ENCODE measurements at places on chromosomes 4 and X. TPM values are rescaled to one million over a fixed set of nuclear protein-coding genes. Genes with fewer than 3 reads are reported as not detected.

- no peaks in the 10 kb centered on the region for H3K27me3 ChIP-seq
- no peaks in the 10 kb centered on the region for H3K4me1 ChIP-seq
- H3K36me3 ChIP-seq, result no peaks in the 10 kb centered on the region
- DNase-seq, result no peak
- no peak overlapping the region for H3K27ac ChIP-seq
Measured at GRCh38 chr4:173146456-173146855, 22.2 kb upstream of the GALNT7 start.

GRCh38 chrX:8084006-8084405 lies 87.1 kb downstream of the VCX2 start:
- no peak for DNase-seq
- no peaks in the 10 kb centered on the region for H3K4me1 ChIP-seq
- no peak overlapping the region for H3K4me3 ChIP-seq
- H3K27ac ChIP-seq, result no peak overlapping the region
- no peaks in the 10 kb centered on the region for H3K27me3 ChIP-seq

DNA sequence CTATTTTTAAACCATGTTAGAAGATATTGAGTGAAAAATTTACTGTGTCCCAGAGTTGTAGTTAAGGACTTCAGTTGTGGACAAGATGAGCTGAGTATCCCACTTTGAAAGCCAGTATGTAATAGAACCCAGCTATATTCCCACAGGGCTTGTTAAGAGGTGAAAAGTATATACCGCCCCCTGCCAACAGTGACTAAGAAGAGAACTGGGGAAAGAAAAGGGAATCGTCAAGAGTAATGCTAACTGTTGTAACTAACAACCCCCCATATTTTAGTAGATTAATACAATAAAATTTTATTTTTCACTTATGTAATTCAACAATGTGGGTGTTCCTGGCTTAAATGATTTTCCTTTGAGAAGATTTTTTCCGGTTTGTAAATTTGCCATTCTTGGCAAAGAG lies 250.4 kb upstream of the GIMD1 start:
- H3K36me3 ChIP-seq, result no peaks in the 10 kb centered on the region
- no peak for DNase-seq
- H3K4me3 ChIP-seq, result no peak overlapping the region
- no peak overlapping the region for H3K27ac ChIP-seq
- H3K27me3 ChIP-seq, result no peaks in the 10 kb centered on the region

GRCh38 chrX:136694431-136695087 lies 46.6 kb downstream of the CD40LG start:
- H3K27me3 ChIP-seq, result no peaks in the 10 kb centered on the region
- H3K4me1 ChIP-seq, result peaks cover 54% of the 10 kb centered on the region
- no peaks in the 10 kb centered on the region for H3K36me3 ChIP-seq

GRCh38 chrX:17968367-17968766 lies 107.3 kb upstream of the RAI2 start:
- no peaks in the 10 kb centered on the region for H3K4me1 ChIP-seq
- H3K27me3 ChIP-seq, result no peaks in the 10 kb centered on the region
- no peaks in the 10 kb centered on the region for H3K36me3 ChIP-seq
- no peak overlapping the region for H3K27ac ChIP-seq

- H3K36me3 ChIP-seq, result no peaks in the 10 kb centered on the region
- H3K27me3 ChIP-seq, result no peaks in the 10 kb centered on the region
- no peak overlapping the region for H3K4me3 ChIP-seq
Measured at GRCh38 chr4:14392378-14392777, 609.9 kb upstream of the CPEB2 start.

- H3K27ac ChIP-seq, result no peak overlapping the region
- no peaks in the 10 kb centered on the region for H3K36me3 ChIP-seq
- no peaks in the 10 kb centered on the region for H3K4me1 ChIP-seq
- H3K4me3 ChIP-seq, result no peak overlapping the region
- no peaks in the 10 kb centered on the region for H3K27me3 ChIP-seq
Measured at GRCh38 chrX:38357747-38358673, 5.6 kb downstream of the OTC start.

DNA sequence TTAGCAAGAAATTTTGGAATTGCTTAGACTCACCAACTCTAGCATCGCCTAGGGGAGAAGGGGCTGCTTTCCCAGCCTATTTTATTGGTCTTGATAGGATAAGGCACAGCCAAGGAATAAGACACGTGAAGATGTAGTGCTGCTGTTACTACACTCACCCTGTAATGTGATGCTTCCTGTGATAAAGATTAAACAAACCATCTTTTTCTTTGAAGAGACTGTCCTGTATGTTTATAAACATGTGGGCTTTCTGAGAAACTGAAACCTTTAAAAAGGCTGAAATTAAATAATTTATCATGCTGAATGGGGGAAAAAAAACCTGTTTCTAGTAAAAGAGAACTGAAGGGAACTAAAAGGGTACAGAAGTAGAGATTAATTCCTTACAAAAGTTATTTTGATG lies 13.2 kb downstream of the TAPT1 start:
- no peak for DNase-seq
- no peaks in the 10 kb centered on the region for H3K27me3 ChIP-seq
- H3K4me3 ChIP-seq, result no peak overlapping the region
- no peak overlapping the region for H3K27ac ChIP-seq
- peaks cover 15% of the 10 kb centered on the region for H3K4me1 ChIP-seq

DNA sequence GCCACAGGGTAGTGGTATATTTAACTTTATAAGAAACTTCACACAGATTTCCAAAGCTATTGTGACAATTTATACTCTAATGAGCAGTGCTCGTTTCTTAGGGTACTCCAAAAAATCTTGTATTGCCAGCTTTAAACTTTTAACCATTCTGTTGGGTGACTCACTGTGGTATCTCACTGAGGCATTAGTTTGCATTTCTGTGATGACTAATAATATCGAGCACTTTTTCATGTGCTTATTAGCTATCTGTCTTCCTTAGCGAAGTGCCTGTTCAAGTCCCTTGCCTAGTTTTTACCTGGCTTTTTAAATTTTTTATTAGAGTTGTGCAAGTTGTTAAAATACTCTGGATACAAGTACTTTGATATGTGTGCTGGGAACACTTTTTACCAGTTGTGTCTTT lies 5.5 kb downstream of the PNMA3 start:
- no peaks in the 10 kb centered on the region for H3K4me1 ChIP-seq
- H3K27ac ChIP-seq, result no peak overlapping the region
- no peaks in the 10 kb centered on the region for H3K27me3 ChIP-seq

- H3K27me3 ChIP-seq, result no peaks in the 10 kb centered on the region
- no peak overlapping the region for H3K4me3 ChIP-seq
- no peaks in the 10 kb centered on the region for H3K4me1 ChIP-seq
- H3K36me3 ChIP-seq, result no peaks in the 10 kb centered on the region
Measured at GRCh38 chrX:55028040-55028439, 2.7 kb downstream of the ALAS2 start.

GRCh38 chrX:103362474-103362873 lies 6.2 kb downstream of the TCEAL9 start:
- H3K4me3 ChIP-seq, result no peak overlapping the region
- H3K36me3 ChIP-seq, result no peaks in the 10 kb centered on the region
- no peak overlapping the region for H3K27ac ChIP-seq

DNA sequence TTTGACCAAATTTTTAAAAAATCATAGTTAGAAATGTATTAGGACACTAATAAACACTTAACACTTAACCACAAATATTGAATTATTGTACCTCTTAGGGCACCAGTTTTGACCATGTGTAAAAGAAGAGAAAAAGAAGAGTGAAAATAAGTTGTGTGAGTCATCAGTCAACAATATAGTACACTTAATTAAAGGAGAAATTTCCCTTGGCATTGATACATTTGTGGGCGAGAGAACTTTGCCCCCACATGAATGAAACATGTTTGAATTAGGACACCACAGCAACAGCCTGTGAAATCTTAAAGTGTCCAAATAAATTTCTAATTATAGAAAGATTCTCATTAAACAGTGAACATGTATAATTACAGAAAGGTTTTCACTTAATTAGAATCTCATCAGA lies 1292.8 kb upstream of the TENM3 start:
- no peaks in the 10 kb centered on the region for H3K36me3 ChIP-seq
- H3K4me3 ChIP-seq, result no peak overlapping the region
- H3K4me1 ChIP-seq, result no peaks in the 10 kb centered on the region
- no peak for DNase-seq
- no peak overlapping the region for H3K27ac ChIP-seq
- no peaks in the 10 kb centered on the region for H3K27me3 ChIP-seq

DNA sequence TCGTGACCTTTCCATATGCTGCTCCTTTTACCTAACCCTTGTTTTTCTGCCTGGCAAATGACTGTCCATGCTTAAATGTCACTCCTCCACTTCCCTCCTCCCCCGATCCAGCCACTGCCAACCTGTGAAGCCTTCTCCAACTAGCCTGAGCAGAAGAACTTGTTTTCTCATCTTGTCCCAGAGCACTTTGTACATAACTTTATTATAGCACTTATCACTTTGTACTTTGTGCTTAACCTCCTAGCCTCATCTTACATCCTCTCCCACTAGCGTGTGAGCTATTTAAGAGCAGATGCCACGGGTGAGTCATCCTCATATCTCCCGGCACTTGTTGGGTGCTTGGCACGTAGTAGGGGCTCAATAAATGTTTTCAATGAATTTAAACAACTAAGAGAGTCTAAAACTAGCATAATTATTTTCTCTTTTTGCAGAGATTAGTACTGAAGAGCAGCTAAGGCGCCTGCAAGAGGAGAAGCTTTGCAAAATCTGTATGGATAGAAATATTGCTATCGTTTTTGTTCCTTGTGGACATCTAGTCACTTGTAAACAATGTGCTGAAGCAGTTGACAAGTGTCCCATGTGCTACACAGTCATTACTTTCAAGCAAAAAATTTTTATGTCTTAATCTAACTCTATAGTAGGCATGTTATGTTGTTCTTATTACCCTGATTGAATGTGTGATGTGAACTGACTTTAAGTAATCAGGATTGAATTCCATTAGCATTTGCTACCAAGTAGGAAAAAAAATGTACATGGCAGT lies 46.9 kb downstream of the XIAP start:
- H3K36me3 ChIP-seq, result no peaks in the 10 kb centered on the region
- no peak for DNase-seq
- no peak overlapping the region for H3K27ac ChIP-seq

- H3K4me1 ChIP-seq, result peaks cover 19% of the 10 kb centered on the region
- H3K27ac ChIP-seq, result peak overlapping the region; percentile 74
- DNase-seq, result no peak
- no peaks in the 10 kb centered on the region for H3K36me3 ChIP-seq
- peak overlapping the region; percentile 65 for H3K4me3 ChIP-seq
- no peaks in the 10 kb centered on the region for H3K27me3 ChIP-seq
Measured at GRCh38 chrX:72180539-72180938, 1.0 kb upstream of the PIN4 start.

GRCh38 chr4:58435871-58436270 lies 1325.7 kb upstream of the IGFBP7 start:
- no peaks in the 10 kb centered on the region for H3K36me3 ChIP-seq
- H3K27me3 ChIP-seq, result no peaks in the 10 kb centered on the region
- no peaks in the 10 kb centered on the region for H3K4me1 ChIP-seq
- no peak for DNase-seq
- H3K4me3 ChIP-seq, result no peak overlapping the region
- no peak overlapping the region for H3K27ac ChIP-seq

GRCh38 chr4:152399246-152399645 lies 136.6 kb downstream of the FBXW7 start:
- peaks cover 6% of the 10 kb centered on the region for H3K36me3 ChIP-seq
- H3K27ac ChIP-seq, result no peak overlapping the region
- no peak overlapping the region for H3K4me3 ChIP-seq
- no peaks in the 10 kb centered on the region for H3K27me3 ChIP-seq
- peak; percentile 34 for DNase-seq

- H3K36me3 ChIP-seq, result no peaks in the 10 kb centered on the region
- H3K27me3 ChIP-seq, result no peaks in the 10 kb centered on the region
- H3K4me1 ChIP-seq, result no peaks in the 10 kb centered on the region
- H3K4me3 ChIP-seq, result no peak overlapping the region
Measured at GRCh38 chr4:106914223-106914622, 121.9 kb downstream of the DKK2 start.

GRCh38 chr4:25624616-25625015 lies 31.0 kb upstream of the SLC34A2 start:
- DNase-seq, result no peak
- H3K4me3 ChIP-seq, result no peak overlapping the region
- no peaks in the 10 kb centered on the region for H3K27me3 ChIP-seq
- H3K27ac ChIP-seq, result no peak overlapping the region

- H3K4me1 ChIP-seq, result no peaks in the 10 kb centered on the region
- no peak overlapping the region for H3K4me3 ChIP-seq
- no peak for DNase-seq
- H3K27ac ChIP-seq, result no peak overlapping the region
- no peaks in the 10 kb centered on the region for H3K27me3 ChIP-seq
Measured at GRCh38 chr4:147309434-147309833, 171.5 kb upstream of the EDNRA start.

DNA sequence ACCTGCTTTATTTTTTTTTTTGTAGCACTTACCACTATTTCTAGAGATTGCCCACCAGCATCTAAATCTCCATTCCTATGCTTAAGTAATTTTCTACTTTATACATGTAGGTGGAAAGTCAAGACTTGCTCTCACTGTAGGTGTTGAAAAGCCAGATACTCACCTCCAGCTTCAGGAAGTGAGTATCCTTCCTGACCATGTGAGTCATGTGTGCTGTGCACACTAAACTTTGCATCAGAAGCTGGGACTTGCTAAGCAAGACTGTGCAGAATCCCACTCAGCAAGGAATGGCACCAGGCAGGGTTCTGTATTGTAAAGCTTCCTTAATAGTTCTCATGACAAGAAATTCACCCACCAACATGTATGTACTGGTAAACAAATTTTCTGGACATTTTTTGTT lies 151.8 kb downstream of the POU4F2 start:
- no peaks in the 10 kb centered on the region for H3K27me3 ChIP-seq
- H3K4me3 ChIP-seq, result no peak overlapping the region
- H3K36me3 ChIP-seq, result no peaks in the 10 kb centered on the region
- DNase-seq, result no peak

DNA sequence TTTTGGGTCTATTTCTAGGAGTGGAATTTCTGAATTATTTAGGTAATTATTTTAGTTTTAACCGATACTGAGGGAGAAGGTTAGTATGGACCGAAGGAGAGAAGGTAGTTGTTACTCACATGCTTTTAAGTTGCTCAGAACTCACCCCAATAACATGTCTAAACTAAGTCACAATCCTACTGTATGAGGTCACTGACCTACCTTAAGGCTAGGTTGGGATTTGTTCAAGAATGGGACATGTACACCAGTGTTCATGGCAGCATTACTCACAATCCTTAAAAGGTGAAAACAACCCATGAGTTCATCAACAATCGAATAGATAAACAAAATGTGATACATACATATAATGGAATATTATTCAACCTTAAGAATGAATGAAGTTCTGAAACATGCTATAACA lies 90.5 kb downstream of the MSN start:
- H3K4me1 ChIP-seq, result no peaks in the 10 kb centered on the region
- no peaks in the 10 kb centered on the region for H3K27me3 ChIP-seq
- no peak overlapping the region for H3K27ac ChIP-seq
- DNase-seq, result no peak
- no peaks in the 10 kb centered on the region for H3K36me3 ChIP-seq

The BMPR1B gene
- not detected for total RNA-seq

The AREG gene
- 0.36 TPM for total RNA-seq

The NUP62CL gene
- 1.6 TPM for total RNA-seq

The GPRIN3 gene
- 11.2 TPM for total RNA-seq

The PRDM8 gene
- 11.2 TPM for total RNA-seq

The ADH1A gene
- not detected for total RNA-seq

The HSD17B10 gene
- 114 TPM for total RNA-seq

The MAP3K15 gene
- not detected for total RNA-seq

The FAM199X gene
- total RNA-seq, result 13.3 TPM

The MAGEC2 gene
- not detected for total RNA-seq

The GATA1 gene
- 0.45 TPM for total RNA-seq

The TRIM75 gene
- not detected for total RNA-seq

The TMEM31 gene
- not detected for total RNA-seq

The XKRX gene
- total RNA-seq, result 0.15 TPM
